ENCODE measurements at places on chromosomes 4 and X.

- no peak for DNase-seq
Observed at GRCh38 chr4:149102765-149103164, 660.6 kb upstream of the NR3C2 start.

DNA sequence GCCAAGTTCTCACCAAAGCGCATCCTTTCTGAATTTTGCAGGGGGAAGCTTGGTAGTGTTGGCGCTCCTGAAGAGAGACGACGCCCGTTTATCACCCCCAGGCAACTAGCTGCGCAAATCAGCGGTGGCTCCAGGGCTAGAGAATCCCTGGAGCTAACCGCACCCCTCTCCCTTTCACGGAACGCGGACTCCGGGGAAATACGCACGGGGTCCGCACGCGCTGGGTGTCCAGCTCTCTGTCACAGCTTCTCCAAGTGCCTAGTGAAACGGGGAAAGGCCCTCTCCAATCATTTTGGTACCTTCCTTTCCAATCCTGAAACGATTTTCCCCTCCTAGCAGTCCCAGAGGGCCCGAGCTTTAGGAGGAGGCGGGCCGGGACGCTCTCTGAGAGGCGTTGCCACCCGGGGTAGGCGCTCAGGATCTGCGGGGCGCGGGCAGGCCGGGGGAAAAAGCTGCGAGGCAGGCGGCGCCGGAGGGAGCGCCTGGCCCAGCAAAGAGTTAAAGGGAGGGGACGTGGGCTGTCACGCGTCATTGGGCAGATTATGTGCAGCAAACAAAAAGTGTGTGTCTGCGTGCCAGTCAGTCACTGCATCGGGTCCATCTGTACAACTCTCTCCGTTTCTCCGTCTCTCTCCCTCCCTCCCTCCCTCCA lies at the start of gene PRDM8:
PRDM8 (plus strand) TSS at position 582 of the 652 bp plus-strand sequence. CDS start 2,578 bp downstream, outside the sequence.
- DNase-seq: no peak

DNA sequence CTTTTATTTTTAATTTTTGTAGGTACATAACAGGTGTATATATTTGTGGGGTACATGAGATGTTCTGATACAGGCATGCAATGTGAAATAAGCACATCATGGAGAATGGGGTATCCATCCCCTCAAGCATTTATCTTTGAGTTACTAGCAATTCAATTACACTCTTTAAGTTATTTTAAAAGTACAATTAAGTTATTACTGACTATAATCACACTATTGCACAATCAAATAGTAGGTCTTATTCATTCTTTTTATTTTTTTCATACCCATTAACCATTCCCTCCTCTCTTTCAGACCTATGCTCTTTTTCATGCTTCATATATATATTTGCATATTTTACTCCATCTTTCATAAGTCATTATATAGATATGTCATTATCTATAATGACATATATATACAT lies 93.3 kb downstream of the MAGEB5 start:
- DNase-seq: no peak

DNA sequence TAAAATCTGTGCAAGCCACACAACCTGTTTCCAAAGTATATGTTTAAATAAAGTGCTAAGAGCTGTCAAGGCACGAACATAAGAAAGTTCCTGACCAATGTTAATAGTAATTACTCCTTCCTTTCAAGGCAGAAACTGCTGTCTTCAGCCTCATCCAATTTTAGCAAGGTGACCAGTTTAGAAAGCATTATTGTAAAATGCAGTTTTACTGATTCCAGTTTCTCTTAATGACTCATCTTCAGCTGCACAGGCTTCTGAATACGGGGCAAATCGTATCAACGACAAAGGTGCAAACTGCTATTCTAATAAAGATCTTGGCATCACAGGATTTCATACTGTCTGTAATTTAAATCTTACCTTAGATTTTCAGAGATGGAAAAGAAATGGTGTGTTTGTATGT lies 87.5 kb downstream of the PPP3CA start:
- no peak for DNase-seq

DNA sequence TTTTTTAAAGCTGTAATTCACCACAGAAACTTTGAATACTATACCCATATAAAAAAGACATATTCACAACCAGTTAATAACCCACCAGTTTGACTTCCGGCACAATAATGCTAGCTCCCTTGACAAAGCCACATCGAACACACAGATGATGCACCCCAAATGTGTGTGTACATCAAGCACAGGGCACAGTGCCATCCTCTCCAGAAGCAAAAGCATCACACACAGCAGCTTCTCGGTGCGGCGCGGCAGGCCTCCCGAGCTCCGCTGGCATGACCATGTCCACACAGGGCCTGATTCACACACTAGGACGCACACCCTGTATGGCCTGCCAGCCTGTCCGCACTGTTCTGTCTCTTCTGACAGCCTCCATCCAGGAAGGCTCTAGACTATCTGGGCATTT lies 88.0 kb downstream of the LEF1 start:
- no peak for DNase-seq

DNA sequence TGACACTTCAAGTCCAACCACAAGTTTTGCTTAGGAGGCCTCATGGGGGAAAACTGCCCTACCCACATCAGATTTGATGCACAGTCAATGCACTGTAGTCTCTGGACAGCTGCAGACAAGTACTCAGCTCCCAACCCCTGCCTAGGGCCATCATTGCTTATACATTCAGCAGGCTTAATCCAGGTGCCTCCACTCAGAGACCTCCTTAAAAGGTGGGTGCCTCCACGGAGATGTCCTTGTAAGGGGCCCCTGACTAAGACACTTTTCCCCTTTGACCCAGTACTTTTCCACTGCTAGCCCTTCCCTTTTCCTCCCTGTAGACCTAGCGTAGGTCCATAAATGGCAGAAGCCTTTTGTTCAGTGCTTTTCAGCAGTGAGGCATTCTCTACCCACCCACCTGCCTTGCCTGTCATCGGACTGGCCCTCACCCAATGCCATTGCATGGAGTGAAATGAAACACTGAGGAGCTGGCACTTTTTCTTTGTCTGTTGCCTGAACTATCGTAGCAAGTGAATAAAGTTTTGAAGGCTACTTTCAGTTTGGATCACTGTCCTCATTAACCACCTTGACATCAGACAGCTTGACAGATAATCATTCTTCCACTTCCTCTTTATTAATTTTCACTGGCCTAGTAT lies 23.8 kb upstream of the PLK4 start:
- no peak for DNase-seq

DNA sequence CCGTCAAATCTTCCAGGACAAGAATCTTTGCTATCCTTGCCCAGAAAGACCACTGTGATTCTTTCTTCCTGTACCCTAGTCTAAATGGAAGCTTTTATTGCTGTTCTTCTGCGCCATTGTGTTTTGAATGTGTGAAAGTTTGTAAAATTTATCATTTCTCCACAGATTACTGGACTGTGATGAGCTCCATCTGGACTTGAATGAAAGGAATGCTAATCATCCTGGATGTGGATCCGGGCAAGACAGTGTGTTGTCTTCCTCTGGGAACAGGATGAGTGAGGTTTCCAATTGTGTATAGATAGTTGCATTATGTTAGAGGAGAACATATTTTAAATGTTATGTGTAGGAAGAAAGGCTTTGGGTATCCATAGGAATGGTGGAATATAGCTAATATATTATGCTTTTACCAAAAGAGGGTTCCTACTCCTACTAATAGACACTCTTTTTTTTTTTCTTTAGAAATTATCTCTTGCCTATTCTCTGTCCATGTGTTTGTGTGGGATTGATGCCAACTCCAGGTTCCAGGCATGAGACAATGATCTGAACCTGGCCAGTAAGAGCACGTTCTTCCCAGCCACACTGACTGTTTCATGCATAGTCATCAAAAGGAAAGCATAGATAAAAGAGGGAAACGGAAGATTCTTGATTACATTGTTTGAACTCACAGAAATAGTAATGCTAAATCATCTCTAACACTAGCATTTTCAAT lies 803.6 kb upstream of the ADGRL3 start:
- no peak for DNase-seq

DNA sequence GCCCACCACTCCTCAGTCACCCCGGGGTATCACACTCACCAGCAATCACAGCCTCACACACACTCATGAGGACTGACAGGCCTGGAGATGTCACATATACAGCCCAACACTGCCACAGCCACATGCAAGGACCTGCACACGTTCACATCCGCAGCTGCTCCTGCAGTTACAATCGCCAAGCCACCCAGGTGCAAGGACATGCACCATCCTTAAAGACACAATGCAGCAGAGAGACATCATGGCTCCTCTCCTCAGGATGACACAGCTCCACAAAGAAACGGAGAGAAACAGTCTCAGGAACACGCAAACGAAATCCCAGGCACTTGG lies 1.1 kb downstream of the PCSK1N start:
- no peak for DNase-seq

- no peak for DNase-seq
Observed at GRCh38 chr4:16384576-16384975, 158.3 kb upstream of the TAPT1 start.

- no peak for DNase-seq
Observed at GRCh38 chrX:110132450-110133114, 129.7 kb downstream of the TMEM164 start.

DNA sequence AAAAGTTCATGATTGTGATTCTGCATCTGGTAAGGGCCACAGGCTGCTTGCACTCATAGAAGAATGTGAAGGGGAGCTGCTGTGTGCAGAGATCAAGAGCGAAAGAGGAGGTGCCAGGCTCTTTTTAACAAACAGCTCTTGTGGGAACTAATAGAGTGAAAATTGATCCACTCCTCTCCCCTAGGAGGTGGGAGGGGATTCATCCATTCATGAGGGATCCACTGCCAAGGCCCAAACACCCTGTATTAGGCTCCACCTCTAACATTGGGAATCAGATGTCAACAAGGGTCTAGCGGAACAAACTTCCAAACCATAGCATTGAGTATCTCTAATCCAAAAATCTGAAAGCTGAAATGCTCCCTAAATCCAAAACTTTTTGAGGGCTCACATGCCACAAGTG lies 16.4 kb upstream of the PPID start:
- DNase-seq: no peak

GRCh38 chr4:155757745-155758265 lies 1.0 kb upstream of the GUCY1B1 start:
- DNase-seq: no peak

DNA sequence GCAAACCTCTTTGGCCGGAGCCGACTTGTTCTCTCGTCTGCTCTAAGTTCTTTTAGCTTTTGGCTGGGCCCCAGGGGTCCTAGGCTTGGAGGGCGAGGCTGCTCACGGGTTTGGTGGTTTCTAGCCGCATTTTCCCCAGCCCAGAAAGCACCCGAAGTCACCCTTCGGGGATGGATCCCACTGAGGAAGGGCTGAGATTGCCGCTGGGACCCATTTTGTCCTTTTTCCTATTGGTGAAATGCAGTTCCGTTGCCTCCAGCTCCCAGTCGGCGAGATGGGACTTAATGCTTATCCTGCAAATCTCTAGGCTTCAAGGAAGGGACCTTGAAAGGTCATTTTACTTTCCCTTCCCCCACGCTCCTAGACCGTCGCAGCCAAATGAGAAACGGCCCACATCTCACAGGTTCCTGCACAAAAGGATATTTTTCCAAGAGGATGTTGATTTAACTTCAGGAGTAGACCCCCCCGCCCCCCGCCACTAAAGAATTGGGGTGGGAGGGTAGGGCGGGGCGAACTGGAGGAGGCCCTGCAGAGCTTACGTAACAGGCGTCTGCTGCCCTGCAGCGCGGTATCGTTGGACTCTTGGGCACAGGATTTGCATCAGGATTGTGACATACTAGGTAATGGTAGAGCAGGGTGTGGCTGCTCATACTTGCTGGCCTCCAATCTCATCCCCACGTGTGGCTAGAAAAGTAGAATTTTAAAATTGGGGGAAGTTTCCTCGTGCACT lies 564 bp downstream of the PGK1 start:
- DNase-seq: no peak

- peak; percentile 93 for DNase-seq
Observed at GRCh38 chr4:2418650-2419571, at the start of gene CFAP99. TSS of gene CFAP99 (plus strand) at chr4:2418955.

- no peak for DNase-seq
Observed at GRCh38 chr4:174244441-174244840, 39.0 kb downstream of the FBXO8 start.

GRCh38 chr4:173909294-173909693 lies 374.2 kb downstream of the FBXO8 start:
- no peak for DNase-seq

GRCh38 chr4:181982856-181983255 lies 260.3 kb upstream of the TENM3 start:
- DNase-seq: no peak

- no peak for DNase-seq
Observed at GRCh38 chr4:48954314-48954713, 31.8 kb upstream of the CWH43 start.

- DNase-seq: no peak
Observed at GRCh38 chrX:139909712-139910111, 23.1 kb downstream of the ATP11C start.

DNA sequence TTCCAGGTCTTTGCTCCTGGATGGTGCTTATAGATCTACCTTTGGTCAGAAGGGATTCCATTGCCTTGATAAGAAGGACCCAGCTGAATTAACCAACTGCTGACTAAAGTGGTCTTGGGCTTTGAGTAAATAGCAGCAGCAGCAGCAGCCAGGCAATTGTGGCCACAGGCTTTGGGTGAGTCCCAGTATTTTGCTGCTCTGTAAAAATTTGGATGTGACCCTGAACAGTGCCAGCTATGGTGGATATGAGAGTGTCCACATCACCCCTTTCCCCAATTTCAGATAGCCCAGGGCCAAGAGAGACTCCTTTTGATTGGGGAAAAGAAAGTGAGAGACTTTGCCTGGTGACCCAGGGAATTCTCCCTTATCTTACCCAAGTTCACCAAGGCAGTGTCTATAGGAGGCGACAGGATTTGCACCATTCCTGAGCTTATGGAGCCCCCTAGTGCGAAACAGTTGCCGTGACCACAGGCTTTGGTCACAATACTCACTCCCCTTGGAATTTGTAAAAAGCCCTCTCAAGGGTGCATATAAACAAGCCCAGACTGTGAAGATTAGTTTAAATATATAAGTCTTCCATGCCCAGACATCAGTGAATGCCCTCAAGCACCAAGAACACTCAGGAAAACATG lies 518.0 kb downstream of the TMA16 start:
- DNase-seq: no peak

DNA sequence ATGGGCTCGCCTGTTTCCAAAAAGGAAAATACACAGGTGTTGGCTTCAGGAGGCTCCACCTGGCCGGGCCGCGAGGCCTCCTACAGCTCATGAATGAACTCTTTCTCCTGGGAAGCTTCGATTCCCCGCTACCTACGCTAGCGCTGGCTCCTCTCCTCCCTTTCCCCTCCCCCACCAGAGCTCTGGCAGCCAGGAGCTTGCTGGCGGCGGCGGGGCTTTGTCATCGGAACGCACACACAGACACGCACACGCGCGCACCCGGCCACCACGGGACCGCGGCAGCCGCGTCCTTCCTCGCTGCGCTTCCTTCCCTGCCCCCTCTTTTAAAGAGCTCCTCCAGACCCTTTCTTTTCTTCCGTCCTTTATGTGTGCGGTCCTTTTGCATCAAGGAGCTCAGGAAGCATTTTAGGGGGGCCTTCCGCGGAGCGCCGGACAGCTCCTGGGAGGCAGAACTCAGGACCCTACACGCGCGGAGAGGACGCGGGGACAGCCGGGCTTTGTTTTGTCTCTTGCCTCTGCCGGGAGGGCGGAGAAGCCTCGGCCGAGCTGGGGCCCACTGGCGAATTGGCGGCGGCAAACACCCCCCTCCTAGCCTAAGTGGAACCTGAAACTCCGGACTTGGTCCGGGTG lies 70.2 kb upstream of the BCOR start:
- no peak for DNase-seq
